ENCODE measurements at places on chromosomes 6 and 20.

DNA sequence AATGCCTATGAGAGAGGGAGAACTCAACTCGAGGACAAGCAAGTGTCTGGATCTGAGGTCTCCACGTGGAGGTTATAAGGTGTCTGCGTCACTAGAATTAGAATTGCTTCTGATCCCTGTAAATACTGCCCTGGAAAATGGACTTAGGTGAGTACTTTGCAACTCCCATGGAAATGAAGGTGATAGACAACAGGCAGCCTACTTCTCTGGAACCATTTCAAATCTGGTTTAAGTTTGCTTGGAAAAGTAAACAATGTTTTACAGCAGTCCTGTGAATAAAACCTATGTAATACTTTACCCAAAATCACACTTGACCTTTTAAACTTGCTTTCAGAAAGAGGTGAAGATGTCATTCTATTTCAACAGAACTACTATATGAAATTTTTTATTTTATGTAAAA is 70.1 kb upstream of the TENT5A start:
- no peak for DNase-seq

DNA sequence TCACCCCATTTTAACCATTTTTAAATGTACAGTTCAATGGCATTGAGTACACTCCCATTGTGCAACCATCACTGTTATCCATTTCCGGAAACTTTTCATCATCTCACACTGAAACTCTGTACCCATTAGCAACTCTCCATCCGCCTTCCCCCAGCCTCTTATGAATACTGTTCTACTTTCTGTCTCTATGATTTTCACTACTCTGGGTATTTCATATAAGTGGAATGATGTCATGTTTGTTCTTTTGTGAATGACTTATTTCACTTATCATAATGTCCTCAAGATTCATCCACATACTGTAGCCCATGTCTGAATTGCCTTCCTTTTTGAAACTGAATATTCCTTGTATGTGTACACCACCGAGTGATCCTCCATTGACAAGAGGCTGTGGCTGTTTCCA is 92.9 kb upstream of the TOX2 start:
- no peak for DNase-seq

GRCh38 chr20:61115364-61116065 is 136.5 kb upstream of the CDH4 start:
- DNase-seq, result no peak

- no peak for DNase-seq
Measured at GRCh38 chr6:129906515-129907077, 45.5 kb upstream of the TMEM244 start.

DNA sequence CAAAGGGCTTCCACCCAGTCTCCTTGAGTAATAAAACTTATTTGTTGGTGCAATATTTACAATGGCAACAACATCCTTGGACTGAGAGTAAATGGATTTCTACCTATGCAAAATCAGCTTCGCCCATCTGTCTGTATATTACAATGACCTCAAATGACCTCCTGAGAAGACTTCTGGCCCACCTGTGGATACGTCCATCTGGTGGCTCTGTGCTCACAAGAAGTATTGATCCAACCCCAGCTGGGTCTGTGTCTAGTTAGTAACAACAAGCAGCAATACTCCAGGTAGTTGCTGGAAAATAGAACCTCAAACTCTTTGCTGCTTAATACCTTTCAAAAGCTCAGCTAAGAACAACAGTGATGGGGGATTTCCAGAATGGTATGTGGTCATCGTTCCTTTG is 34.7 kb upstream of the GSTA4 start:
- DNase-seq, result no peak

GRCh38 chr6:26022132-26022472 is 59.5 kb downstream of the TRIM38 start:
- DNase-seq, result no peak

DNA sequence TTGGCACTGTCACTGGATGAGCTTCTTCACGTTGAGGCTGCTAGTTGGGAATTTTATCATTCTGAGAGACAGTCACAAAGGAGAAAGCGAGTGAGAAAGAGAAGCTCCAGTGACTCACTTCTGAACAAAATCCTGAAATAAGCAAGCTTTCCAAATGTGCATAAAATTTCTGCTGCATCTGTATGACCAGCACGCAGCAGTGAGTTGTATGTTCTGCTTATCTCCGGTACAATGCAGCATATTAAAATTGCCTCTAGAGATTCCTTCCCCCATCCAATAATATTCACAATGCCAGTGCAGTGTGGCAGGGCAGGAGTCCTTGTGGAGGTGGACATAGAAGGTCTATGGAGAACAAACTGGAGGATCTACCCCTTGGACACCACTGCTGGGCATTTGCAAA is 290.5 kb downstream of the ADGB start:
- no peak for DNase-seq

GRCh38 chr20:21522481-21523280 is 8.8 kb upstream of the NKX2-2 start:
- no peak for DNase-seq

DNA sequence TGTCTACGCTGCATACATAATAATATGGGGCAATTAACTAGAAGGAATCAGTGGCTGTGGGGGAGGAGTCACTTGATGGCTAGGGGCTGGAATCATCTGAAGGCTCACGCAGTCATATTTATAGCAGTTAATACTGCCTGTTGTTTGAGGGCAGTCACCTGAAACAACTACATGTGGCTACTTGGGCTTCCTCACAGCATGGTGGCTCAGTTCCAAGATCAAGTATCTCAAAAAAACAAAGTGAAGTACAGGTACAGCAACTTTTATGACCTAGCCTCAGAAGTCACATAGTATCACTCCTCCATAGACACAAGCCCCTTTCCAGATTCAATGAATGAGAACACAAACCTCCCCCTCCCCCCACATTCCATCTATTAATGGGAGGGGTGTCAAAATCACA is 63.7 kb downstream of the STX11 start:
- DNase-seq, result no peak

DNA sequence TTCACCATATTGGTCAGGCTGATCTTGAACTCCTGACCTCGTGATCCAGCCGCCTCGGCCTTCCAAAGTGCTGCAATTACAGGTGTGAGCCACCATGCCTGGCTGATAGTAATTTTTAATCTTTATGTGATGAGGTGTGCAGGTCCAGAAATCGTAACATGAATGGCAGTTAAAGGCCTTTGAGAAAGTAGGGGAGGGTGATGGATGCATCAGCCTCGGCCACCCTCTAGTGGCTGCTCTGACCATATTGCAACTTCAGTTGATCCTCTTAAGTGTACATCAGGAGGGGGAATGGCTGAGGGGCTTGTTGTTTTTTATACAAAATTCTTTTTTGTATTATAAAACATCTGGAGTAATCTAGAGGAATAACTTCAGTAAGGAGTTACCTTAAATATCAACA is 193.0 kb downstream of the ZFAND3 start:
- no peak for DNase-seq

GRCh38 chr6:30749554-30750378 is 5.4 kb upstream of the IER3 start:
- DNase-seq, result no peak

- no peak for DNase-seq
Measured at GRCh38 chr6:56814308-56814707, 140.6 kb upstream of the BEND6 start.

DNA sequence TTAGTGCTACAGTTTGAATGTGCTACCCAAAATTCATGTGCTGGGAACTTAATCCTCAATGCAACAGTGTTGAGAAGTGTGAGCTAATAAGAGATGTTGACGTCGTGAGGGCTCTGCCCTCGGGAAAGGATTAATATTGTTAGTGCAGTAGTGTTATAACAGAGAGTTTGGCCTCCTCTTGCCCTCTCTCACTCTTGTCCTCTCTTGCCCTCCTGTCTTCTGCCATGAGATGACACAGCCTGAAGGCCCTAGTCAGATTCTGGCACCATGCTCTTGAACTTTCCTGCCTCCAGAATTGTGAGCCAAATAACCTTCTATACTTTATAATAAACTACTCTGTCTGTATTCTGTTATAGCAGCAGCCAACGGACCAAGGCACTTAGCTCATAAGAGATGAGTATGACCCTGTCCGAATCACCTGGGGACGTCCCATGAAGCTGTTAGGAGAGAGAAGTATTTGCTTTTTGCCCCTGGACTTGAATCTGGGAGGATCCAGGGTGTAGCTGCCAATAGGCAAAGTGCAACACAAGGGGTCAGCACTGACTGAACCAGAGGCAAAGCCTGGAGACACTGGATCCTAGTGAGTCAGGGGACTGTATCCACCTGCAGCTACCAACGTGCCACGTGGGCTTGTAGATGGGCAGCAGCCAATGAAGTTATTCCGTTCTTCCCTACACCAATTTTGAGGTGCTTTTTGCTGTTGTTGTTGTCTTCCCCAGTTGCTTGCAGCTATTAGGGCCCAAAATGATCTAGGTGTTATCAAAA is 233.7 kb downstream of the THBS2 start:
- DNase-seq, result no peak

- DNase-seq, result no peak
Measured at GRCh38 chr6:114319749-114320148, 23.1 kb downstream of the HS3ST5 start.

GRCh38 chr6:97563529-97563928 is 280.5 kb upstream of the MMS22L start:
- no peak for DNase-seq

- peak; percentile 8 for DNase-seq
Measured at GRCh38 chr6:130365166-130366106, at the start of gene TMEM200A. Gene TMEM200A, plus strand, starts transcription at chr6:130366017. Its CDS starts 74,406 bp downstream, at chr6:130440423.

GRCh38 chr20:44601801-44602204 is 19.4 kb downstream of the PKIG start:
- DNase-seq, result no peak

GRCh38 chr6:131096786-131097185 is 33.7 kb upstream of the EPB41L2 start:
- no peak for DNase-seq

- no peak for DNase-seq
Measured at GRCh38 chr6:3259491-3259958, 778 bp downstream of the PSMG4 start.

DNA sequence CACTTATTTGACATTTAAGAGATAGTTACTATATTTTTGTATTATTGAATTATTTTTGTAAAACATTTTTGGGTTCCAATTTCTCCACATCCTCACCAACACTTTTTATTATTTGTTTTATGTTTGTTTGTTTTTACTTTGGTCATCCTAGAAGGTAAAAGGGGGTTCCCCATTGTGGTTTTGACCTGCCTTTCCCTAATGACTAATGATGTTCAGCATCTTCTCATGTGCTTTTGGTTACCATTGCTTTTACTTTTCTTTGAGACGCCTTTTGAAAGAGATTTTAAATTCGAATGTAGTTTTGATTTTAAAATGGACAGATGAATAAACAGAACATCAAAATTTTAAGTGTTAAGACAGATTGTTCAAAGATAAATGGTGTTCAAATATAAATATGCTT is 46.9 kb downstream of the AK9 start:
- no peak for DNase-seq

DNA sequence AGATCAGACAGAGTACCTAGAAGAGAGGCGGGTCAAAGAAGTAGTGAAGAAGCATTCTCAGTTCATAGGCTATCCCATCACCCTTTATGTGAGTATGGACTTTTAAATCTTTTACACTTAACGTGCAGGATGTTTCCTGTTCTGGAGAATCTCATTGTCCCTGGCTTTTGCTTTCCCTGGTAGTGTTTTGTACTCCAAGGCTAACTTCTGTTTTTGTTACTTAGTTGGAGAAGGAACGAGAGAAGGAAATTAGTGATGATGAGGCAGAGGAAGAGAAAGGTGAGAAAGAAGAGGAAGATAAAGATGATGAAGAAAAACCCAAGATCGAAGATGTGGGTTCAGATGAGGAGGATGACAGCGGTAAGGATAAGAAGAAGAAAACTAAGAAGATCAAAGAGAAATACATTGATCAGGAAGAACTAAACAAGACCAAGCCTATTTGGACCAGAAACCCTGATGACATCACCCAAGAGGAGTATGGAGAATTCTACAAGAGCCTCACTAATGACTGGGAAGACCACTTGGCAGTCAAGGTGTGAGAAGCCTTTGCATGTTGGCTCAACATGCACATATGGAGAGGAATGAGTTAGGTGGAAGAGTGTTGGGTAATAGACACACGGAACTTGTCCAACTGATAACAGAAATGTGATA is 3.3 kb downstream of the HSP90AB1 start:
- no peak for DNase-seq

- no peak for DNase-seq
Measured at GRCh38 chr6:40138273-40138720, 204.0 kb upstream of the MOCS1 start.

DNA sequence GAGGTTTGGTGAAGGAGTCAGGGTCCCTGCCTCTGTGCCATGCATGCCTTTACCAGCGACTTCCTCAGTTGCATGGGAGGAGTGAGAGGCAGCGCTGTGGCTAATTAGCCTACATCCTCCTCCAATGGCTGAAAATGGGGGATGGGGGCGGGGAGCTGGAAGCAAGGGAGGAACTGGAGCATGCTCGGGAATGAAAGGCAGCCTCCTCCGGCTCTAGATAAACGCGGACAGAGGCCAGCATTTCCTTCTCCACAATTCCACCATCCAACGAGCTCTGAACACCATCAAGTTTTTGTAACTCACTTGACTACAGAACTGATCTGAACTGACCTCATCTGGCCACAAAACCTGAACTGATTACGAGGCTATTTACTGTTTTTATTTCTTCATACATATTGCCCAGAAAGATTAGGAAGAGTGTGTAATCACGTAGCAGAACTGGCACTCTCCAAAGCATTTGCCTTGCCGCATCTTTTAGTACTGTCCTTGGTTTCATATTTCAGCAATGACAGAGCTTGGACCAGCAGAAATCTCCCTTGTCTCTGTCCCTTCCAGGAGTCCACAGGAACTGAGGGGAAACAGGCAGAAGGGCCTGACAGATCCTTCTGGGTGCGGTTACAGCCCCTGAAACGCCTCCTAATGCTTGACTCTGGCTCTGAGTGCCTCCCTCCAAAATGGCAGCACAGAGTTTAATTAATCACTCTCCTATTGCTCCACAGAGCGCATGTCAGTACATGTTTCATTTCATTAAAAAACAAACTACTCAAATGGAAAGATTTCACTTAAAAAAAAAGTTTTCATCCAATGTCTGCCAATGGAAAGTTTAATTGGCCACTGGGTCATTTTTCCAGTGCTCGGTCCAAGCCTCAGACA is 58.2 kb upstream of the TRAF3IP2 start:
- DNase-seq, result no peak

DNA sequence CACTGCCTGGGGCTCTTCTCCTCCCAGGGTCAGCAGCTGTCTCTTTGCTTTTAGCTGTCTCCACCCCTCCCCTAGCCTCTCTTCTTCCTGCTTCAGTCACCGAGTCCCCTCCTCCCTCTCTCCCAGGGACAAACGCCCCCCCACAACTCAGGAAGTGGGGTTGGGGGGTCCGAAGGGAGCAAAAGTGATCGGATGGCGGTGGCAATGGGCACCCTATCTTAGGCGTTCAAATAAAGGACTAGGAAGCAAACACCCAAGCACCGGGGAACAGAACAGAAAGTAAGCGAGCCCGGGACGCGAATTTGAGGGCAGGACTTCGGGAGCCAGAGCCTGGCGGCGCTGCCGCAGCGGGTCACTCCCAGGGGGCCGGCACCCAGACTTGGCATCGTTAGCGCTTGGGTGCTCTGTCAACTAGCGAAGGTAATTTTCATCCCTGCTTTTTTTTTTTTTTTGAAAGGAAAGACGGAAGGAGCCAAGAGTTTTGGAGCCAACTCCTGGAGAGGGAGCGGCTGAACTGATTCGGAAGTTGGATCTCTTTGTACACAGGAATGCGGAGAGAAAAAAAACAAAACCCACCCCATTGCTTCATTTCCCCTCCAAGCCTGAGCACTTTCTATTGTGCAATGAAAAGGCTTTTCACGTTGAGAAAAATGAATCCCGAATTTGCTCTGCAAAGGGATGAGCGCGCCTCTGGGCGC is 815 bp upstream of the ITPR3 start:
- no peak for DNase-seq

GRCh38 chr6:149446791-149447376 is 37.9 kb downstream of the ZC3H12D start:
- DNase-seq, result no peak

GRCh38 chr6:160379466-160379865 is 31.3 kb downstream of the SLC22A3 start:
- DNase-seq, result no peak

All from effector memory CD4-positive, alpha-beta T cell (primary cell).